Right atrium auricular region (tissue), 2 donors: ENCODE measurements at places on chromosomes 7 and 10. TPM values are rescaled to one million over a fixed set of nuclear protein-coding genes. Genes with fewer than 3 reads are reported as not detected.

DNA sequence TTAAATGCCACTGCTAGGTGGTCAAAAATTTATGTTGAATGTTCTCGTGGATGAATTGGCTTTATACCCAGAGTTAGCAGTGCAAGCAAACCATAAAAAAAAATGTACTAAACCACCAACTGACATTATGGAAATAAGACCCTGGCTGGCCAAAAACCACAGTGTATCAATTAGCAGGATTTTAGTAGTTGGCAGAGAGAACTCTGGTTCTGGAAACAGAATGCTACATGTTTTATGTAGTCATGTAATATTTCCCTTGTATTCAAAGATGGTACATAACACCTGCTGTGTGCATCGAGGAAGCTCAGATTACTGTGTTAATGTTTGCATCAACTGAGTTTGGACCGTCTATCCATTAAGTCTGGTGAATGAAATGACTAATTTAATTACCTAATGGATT, 618.5 kb downstream of the CCSER2 start:
- no peak for DNase-seq

GRCh38 chr7:26429168-26429567, 137.5 kb downstream of the SNX10 start:
- no peak for DNase-seq

DNA sequence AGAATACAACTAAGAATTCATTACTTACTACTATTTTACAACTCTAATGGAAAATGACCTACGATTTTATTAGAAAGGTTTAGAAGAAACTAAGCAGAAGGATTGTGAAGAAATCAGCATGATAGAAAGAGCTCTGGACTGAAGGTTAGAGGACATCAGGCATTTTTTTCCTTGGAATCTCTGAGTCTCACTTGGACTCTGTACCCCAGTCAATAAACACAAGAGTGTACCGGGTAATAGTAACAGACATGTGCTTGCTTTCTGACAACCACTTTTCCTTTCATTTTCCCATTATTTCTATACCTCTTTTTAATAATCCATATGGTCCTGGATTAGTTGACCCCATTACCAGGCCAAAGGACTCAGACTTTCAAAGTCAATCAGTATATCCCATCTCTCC, 1240.9 kb upstream of the LRRTM3 start:
- DNase-seq, result no peak

DNA sequence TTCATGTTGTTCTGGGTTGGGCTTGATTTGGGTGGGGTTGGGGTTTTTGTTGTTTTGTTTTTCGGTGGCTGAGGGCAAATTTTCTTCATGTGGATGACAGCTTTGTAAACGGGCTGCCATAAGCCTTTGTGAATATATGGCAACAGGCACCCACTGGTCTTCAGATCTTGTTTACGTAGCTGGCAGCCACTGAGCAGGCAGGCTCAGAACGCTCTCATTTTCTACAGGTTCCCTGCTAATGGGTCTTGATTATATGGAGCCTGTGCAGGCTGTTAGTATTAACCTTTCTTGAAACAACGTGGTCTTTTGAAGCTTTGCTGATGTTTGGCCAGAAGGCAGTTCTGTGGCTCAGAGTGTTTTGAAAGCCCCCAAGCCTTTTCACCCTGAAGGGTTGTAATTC, 199.7 kb downstream of the TNS3 start:
- no peak for DNase-seq

- DNase-seq, result no peak
These were observed 165.8 kb upstream of the PRSS1 start for GRCh38 chr7:142583446-142583845.

GRCh38 chr10:130994845-130995244, 316.7 kb downstream of the TCERG1L start:
- DNase-seq, result no peak

DNA sequence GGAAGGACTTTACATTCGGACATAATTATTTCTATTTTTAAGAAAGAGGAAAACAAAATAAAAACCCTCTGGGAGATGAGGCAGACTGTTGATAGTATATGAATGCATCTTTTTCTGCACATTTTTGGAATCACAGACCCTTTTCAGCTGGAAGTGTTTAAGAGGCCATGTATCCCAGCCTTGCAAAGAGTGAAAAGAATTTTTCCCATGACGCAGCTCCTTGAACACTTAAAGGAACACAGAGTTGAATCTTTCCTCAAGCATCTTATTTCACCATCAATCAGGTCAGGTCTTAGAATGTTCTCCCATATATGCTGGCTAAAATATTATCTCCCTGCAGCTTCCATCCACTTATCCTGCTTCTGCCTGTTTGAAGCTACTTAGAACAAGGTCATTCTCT, 45.9 kb upstream of the PAPSS2 start:
- no peak for DNase-seq

DNA sequence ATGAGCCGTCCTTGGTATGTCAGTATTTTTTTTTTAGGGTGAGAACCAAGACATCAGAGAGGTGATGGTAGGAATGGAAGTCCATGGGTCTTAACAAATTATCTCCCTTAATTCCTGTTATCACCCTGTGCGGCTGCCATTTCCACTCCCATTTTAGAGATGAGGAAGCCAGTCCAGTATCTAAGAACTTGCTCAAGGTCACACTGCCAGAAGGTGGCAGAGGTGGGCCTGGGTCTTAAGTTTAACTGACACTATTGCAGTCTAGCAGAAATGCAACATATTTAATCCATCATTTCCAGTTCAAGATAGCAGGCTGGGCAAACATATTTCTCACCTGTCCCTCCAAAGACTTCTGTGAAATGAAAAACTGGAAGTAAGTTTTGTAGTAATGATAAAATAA, 108.3 kb downstream of the GLI3 start:
- no peak for DNase-seq

- no peak for DNase-seq
These were observed 164.2 kb downstream of the DGKI start for GRCh38 chr7:137682596-137682995.

GIMAP1 gene
- total RNA-seq, result 8.0 TPM

TIMM23 gene
- total RNA-seq, result 67.6 TPM

IDI2 gene
- not detected for total RNA-seq

LRRC18 gene
- not detected for total RNA-seq

SKIDA1 gene
- 2.1 TPM for total RNA-seq

SLC35G1 gene
- total RNA-seq, result 5.6 TPM

DMBT1 gene
- not detected for total RNA-seq
